ENCODE measurements at places on chromosomes 3 and 15.

DNA sequence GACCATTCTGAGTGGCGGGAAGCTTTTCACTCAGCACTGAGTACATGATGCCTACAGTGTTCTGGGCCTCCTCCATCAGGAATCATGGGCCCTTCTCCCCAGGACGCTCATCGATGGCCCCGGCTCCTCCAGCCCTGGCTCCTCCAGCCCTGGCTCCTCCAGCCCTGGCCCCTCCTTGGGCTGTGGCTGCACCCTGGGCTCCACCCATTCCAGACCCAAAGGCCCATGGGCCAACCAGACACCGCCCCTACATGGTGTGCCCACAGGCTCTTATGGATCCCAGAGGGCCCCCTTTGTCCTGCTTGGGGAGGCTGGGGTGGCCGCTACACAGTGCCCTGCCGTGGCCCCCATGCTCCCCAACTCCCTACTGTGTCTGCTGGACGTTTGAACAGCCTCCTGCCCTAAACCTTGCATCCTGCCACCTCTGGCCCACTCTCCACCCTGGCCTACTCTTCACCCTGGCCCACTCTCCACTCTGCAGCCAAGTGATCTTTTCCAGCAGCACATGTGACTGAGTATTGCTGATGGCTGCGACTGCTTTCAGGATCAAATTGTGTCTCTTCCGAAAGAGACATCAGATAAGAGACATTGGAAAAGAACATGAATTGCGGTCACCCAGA, 57.9 kb downstream of the APBA2 start:
- no peak for DNase-seq

- no peak for DNase-seq
These were observed 359.6 kb upstream of the NECTIN3 start for GRCh38 chr3:110711851-110712516.

DNA sequence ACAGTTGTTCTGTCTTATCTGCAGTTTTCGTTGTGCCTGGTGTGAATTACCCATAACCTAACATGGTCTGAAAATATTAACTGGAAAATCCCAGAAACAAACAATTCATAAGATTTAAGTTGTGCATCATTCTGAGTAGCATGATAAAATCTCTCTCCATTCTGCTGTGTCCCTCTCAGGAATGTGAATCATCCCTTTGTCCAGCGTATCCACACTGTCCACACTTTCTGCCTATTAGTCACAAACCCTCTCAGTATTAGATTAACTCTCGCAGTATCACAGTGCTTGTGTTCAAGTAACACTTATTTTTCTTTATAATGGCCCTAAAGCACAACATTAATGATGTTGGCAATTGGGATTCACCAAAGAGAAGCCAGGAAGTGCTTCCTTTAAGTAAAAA, 203.2 kb downstream of the CGGBP1 start:
- DNase-seq, result no peak

DNA sequence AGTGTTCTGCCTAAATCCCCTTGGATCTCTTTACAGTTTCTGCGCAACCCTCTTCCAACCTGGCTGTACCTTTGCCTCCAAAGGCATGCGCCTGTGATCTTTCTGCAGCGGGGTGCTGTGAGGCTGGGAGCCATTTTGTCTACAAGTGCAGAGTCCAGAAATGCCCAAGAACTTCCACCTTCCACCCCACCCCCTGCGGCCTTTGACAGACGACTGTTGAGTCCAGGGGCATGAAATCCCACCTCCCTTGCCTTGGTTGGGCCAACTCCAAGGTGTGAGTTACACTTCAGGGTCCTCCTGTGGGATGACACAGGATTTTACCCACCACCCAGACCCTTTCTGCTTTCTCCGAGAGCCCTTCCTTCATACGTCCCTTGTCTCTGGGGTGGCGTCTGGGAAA, 24.1 kb downstream of the HRH1 start:
- no peak for DNase-seq

- DNase-seq, result peak; percentile 67
These were observed at the start of gene USF3 for GRCh38 chr3:113695786-113696645. USF3 (minus strand) TSS chr3:113696642; CDS start chr3:113674878, 21,764 bp downstream.

All from activated CD8-positive, alpha-beta memory T cell treated with anti-CD3 and anti-CD28 coated beads for 4 hours (primary cell).